ENCODE measurements at places on chromosomes 6 and 20.

DNA sequence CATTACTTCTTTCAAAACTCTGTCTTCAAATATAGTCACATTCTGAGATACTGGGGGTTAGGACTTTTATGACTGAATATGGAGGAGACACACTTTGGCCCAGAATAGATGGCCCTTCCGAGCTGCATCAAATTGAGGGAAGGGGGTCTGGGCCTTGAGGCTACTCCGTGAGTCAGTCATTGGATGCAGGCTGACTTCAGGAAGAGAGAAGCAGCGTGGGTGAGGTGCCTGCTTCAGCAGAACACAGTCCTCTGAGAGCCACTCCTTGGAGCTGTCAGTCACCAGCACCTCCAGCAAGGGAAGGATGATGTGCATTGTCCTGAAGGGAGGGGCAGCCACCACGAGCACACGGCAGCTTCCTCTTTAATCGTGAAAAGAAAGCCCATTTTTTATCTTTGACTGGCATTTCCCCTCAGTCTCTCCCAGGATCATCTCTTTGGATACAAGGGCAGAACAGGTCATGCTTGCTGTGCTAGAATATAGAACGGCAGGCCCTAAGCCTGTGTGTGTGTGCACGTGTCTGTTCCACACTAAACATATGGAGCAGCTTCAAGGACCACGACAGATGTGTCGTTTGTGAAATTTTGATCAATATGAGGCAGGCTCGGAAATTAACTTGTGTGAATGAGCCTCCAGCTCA lies 721.6 kb downstream of the KIF16B start:
- DNase-seq = no peak

DNA sequence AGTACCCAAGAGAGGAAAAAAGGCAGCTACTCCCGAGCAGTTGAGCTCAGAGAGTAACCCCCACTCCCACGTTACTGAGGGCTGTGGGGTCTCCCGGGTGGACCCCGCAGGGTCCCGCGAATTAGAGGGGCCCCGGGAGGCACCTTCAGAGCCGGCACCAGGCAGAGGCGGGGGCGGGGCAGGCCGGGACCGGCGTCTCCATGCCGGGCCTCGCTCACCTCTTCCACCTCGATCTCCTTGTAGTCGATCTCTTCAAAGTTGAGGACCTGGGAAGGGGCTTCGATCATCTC lies 381 bp downstream of the MAP3K7 start:
- peak; percentile 42 for DNase-seq

- no peak for DNase-seq
Observed at GRCh38 chr6:114087496-114087895, 116.5 kb upstream of the HDAC2 start.

GRCh38 chr20:63697868-63698545 lies 1.6 kb downstream of the TNFRSF6B start:
- no peak for DNase-seq

GRCh38 chr20:1876975-1877608 lies 18.1 kb upstream of the SIRPA start:
- no peak for DNase-seq

GRCh38 chr6:42598300-42598699 lies 34.5 kb downstream of the UBR2 start:
- no peak for DNase-seq
